ENCODE measurements at places on chromosomes 11 and 22.

DNA sequence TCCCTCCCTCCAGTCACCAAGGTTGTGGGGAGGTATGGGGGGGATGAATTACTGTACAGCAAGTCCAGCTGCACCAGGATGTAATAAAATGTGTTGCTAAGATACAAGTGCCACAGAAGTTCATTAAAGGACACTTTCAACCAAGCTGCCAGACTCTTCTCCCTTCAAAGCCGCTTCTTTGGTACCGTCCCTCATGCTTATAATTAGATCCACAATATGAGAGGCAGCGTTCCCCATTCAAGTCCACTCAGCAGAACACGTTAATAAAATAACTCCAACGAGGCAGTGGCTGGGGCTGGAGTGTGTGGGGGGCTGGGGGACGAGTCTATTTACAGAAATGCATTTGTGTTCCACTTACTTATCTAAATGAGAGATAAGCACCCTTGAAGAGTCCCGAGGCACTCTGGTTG is 14.7 kb downstream of the PHF21B start:
- DNase-seq = no peak

- no peak for DNase-seq
These were observed 51.0 kb downstream of the SNX19 start for GRCh38 chr11:130865091-130865773.

GRCh38 chr22:17769013-17769715 is 5.1 kb downstream of the BID start:
- DNase-seq = no peak

- no peak for DNase-seq
These were observed 94.7 kb downstream of the GGTLC2 start for GRCh38 chr22:22738959-22739585.

GRCh38 chr11:112100462-112100861 is 13.8 kb downstream of the SDHD start:
- DNase-seq = no peak

DNA sequence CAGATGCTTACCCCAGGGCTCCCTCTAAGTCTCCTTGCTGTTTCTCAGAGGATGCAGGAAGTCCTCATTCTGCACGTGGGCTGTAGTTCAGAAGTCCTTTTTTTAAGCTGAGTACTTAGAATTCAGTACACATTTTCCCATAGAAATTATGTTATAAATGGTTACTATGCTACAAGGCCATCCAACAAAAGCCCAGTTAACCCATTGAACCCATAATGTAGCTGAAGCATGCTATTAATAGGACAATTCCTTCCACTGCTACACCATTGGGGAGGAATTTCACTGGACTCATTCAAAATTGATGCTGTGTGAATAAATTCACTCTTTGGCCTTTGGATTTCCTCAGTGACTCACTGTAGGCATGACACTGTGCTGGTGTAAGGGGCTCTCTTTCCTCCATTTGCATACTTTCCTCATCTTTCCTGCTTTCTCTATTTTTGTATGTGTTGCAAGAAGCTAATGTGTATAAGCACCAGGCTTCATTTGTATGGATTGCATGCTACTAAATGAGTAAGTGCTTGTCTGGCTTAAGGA is 148.0 kb downstream of the NTM start:
- DNase-seq = no peak

DNA sequence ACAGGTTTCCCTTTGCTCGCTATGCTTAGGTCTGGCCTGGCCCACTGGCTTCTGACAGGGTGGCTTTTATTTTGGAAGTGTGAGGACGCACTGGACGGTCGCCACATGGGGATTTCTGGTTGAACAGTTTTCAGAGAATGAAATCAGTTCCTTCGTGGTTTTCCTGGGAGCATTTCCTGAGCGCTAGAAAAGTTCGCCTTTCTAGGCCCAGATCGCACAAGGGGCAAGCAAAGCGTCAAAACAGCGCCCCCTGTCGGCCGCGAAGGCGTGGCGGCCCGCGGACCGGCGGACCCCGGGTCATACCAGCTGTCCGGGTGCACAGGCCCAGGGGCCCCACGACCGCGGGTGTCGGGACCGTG is 12.7 kb upstream of the CYP2R1 start:
- peak; percentile 71 for DNase-seq

DNA sequence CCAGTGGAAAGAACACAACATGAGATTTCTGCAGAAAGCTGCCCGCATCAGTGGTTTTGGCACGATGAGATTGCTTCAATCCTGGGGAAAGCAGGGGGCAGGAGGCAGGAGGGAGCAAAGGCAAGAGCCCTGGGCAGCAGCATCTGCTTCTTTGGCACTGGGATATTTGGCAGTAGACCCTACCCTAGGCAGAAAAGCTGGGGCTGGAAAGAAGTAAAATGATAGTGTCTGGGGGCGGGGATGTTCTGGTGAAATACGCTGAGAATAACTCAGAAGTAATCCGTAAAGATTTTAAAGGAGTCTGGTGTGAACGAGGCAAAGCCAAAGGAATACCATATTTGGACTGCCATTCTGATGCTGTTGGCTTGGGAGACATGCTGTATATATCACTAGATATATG is 62.0 kb downstream of the FAM76B start:
- no peak for DNase-seq

DNA sequence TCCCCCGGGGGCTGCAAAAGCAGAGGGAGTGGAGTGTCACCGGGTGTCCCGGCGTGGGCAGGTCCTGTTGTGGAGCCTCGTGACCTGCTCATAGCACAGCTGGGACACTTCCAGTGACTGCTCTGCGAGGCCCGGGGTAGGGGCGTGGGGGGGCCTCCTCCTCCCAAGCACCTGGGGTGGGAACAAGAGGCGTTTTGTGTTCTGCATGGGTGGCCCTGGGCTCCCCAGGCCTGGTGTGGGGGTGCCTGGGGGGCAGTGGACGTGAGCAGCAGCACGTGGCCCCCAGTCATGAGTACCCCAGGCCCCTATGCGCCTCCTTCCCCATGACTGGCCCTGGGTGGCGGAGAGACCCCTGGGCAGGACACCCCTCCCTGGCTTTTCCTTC is 104.7 kb downstream of the KCNQ1 start:
- no peak for DNase-seq

- DNase-seq = peak; percentile 51
These were observed 26.7 kb downstream of the FLI1 start for GRCh38 chr11:128720522-128720985.

- DNase-seq = no peak
These were observed 131.6 kb upstream of the B3GAT1 start for GRCh38 chr11:134543645-134544044.

DNA sequence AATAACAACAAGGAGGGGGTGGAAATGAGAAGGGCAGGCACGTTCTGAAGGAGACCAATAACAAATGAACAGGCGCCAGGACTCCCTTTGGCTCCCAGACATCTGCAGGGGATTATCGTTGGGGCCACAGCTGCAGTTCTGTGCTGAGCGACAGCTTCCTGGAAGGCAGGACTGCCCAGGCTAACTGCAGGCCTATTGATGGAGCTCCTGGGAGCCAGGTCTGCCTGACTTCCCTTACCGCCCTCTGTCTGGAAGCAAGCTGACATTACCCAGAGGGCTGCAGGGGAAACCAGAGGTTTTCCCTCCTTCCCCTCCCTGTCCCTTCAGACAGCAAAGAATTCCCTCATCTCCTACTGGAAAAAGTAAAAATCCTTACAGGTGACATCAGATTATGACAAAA is 5.0 kb downstream of the DRD2 start:
- no peak for DNase-seq

GRCh38 chr11:130486391-130486836 is 38.0 kb downstream of the ADAMTS15 start:
- DNase-seq = no peak

DNA sequence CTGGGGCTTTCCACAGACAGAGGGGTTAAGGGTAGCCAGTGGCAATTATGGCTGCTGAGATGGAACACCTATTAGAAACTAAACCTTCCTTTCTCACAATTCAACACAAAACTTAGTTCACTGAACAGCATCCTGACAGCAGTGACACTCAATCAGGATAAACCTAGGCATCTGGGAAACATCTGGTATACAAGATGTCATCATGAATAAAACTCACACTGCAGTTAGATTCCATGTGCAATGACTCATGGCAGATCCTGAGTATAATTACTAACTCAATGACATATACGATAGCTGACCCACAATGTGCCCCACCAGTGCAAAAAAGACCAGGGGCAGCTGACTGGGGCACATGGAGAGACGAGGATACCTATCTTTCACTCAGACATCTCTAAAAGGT is 17.7 kb downstream of the RBFOX2 start:
- no peak for DNase-seq

- no peak for DNase-seq
These were observed 48.0 kb downstream of the BID start for GRCh38 chr22:17726006-17726927.

DNA sequence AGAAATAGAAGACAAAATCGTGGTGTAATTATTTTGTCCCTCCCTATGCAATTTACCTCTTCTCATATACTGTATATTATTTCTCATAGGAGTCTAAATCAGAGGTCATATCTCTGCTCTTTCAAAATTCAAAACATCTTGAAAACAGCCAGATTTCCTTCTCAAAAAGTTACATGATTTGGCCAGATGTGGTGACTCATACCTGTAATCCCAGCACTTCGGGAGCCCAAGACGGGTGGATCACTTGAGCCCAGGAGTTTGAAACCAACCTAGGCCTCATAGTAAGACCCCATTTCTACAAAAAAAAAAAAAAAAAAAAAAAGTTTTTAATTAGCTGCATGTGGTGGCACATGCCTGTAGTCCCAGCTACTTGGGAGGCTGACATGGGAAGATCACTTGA is 29.0 kb upstream of the DNAJB7 start:
- no peak for DNase-seq

- DNase-seq = no peak
These were observed 585.7 kb downstream of the INSC start for GRCh38 chr11:15700456-15700855.
